ENCODE measurements at places on chromosomes 7 and 10.

GRCh38 chr7:859359-860030 lies 16.9 kb upstream of the GET4 start:
- DNase-seq, result no peak

DNA sequence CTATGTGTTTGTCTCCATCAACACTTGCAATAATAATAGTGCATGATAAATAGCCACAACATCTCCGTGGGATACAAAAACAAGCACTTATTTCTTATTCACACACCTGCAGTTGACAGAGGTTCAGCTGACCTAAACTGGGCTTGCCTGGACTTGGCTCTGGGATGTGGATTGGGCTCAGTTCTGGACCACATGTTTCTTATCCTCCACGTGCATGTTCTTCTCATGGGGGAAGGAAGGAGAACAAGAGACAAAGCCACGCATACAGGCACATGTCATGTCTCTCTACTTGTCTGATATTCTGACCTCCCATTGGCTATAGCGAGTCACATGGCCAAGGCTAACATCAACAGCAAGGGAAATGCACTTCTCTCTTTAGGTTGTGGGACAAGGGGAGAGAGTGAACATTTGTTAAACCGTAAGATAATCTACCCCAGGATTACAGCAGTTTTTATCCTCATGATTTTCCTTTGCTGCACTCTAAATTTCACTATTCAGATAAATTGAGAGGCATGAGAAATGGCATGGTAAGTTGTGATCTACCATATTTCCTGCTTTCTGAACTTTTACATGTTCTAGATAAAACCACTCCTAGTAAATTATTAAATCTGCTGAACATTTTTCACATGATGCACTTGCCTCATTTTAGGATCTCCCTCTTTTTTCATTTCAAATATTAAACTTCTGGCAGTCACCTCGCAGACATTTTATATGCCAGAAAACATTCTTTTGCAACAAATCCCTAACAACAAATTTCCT lies 33.7 kb downstream of the CFAP58 start:
- DNase-seq, result peak; percentile 16

DNA sequence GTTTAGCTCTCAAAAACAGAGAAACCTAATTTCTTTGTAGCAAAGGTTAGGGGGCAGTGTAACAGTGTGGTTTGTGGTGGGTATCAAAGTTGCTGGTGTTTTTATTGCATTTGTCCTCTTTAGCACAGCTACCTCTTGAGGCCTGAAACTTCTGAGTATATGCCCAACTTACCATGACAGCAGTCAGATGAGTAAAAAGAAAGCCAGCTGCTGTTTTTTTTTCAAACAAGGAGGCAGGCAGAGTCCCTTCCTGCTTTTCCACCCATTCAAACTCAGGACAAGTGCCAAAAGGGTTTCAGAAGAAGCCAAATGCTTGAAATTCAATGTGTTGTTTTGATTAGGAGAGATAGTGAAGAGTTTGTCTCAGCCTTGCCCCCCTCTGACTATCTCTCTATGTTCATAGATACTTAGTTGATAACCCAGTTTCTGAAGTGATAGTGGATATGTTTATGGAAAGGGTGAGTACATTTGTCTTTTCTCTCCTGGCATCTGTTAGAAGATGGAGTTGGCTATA lies 23.1 kb downstream of the GBF1 start:
- no peak for DNase-seq

GRCh38 chr10:42783181-42783549 lies 570 bp downstream of the BMS1 start:
- peak; percentile 22 for DNase-seq

DNA sequence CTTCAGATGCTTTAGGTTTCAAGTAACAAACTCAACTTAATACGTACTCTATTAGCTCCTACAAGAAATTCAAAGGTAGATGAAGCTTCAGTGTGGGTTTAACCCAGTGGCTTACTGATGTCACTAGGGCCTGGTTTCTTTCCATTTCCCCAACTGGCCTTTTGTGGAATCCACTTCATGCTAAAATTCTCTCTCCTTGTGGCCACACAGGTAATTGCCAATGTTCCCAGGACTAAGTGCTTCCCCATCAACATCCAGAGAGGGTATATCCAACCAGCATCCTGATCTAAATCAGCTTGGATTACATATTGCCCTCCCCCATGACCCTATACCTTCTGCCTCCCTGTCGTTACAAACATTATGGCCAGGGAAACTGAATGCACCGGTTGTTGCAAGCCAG lies 10.7 kb downstream of the FBXL13 start:
- no peak for DNase-seq

GRCh38 chr7:97871659-97872024 lies 566 bp downstream of the ASNS start:
- no peak for DNase-seq

DNA sequence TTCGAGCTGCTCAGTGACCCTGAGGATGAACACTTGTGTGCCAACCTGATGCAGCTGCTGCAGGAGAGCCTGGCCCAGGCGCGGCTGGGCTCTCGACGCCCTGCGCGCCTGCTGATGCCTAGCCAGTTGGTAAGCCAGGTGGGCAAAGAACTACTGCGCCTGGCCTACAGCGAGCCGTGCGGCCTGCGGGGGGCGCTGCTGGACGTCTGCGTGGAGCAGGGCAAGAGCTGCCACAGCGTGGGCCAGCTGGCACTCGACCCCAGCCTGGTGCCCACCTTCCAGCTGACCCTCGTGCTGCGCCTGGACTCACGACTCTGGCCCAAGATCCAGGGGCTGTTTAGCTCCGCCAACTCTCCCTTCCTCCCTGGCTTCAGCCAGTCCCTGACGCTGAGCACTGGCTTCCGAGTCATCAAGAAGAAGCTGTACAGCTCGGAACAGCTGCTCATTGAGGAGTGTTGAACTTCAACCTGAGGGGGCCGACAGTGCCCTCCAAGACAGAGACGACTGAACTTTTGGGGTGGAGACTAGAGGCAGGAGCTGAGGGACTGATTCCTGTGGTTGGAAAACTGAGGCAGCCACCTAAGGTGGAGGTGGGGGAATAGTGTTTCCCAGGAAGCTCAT lies 1.1 kb downstream of the DDIT4 start:
- DNase-seq, result peak; percentile 79

GRCh38 chr7:32206987-32207386 lies 136.8 kb upstream of the PDE1C start:
- DNase-seq, result no peak

DNA sequence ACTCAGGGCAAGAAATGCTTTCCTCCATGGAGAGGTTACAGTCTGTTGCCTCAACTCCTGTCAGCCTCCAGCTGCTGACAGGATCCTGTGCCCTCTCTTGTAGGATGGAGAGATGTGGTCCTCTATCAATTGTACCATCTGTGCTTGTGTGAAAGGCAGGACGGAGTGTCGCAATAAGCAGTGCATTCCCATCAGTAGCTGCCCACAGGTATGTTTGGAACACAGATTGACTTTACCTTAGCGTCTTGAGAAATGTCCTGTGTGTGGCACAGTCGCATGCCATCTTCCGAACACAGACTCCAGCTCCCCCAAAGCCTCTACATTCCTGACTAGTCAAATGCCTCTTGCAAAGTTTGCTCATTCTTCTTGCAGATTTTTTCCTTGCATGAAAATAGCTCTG lies 152.6 kb downstream of the BMPER start:
- no peak for DNase-seq

DNA sequence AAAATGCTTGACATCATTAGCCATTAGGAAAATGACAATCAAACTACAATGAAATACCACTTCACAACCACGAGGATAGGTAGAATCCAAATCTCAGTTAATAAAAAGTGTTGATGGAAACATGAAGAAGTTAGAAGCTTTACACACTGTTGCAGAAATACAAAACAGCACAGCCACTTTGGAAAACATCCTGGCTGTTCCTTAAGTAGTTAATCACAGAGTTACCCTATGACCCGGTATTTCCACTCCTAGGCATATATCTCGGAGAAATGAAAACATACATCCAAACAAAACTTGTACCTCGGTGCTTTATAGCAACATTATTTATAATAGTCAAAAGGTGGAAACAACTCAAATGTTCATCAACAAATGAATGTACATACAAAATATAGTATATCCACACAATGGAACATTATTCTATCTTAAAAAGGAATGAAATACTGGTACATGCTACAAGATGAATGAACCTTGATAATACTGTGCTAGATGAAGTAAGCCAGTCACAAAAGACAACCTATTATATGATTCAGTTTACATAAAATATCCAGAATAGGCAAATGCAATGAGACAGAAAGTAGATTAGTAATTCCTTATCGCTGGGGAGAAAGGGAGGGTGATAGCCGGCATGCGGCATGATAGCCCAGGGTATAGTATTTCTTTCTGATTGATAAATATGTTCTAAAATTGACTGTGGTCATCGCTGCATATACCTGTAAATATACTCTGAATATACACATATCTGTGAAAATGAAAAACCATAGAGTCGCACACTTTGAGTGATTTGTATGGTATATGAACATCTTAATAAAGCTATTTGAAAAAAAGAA lies 1.9 kb downstream of the VWDE start:
- DNase-seq, result no peak

GRCh38 chr7:148264933-148265557 lies 325.5 kb upstream of the C7orf33 start:
- DNase-seq, result peak; percentile 13

DNA sequence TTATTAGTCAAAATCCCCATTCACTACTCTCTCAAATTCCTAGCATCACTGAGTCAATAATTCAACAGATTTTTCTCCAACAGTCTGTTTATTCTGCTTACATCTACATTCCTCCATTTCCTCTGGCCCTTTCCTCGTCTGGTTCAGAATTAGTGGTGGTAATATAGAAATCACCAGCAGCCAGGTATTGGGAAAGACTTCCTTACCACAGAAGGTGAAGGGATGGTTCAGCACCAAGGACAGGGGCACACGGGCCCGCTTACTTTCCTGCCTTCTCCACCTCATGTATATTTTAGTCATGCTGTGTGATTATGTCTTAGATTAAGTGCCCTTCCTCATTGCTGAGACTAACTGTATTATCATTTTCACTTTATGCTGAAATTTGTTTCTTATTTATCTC lies 70.4 kb upstream of the APBB1IP start:
- DNase-seq, result peak; percentile 15

DNA sequence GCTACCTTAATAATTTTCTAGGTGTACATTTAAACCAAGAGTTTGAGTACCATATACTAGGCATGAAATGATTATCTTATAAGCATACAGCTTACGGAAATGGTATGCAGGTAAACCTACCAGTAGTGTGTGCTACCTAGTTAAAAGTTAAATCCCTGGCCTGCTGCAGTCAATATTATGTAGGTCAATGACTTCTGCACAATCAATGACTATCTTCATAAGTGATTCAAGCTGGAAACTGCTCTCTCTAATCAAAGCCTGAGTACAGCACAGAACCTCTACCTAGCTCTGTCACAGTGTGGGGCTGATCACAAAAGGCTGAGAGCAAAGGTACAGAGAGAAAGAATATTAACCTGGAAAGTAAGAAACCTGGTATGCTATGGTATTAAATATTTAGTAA lies 733.7 kb downstream of the PCDH15 start:
- DNase-seq, result no peak

DNA sequence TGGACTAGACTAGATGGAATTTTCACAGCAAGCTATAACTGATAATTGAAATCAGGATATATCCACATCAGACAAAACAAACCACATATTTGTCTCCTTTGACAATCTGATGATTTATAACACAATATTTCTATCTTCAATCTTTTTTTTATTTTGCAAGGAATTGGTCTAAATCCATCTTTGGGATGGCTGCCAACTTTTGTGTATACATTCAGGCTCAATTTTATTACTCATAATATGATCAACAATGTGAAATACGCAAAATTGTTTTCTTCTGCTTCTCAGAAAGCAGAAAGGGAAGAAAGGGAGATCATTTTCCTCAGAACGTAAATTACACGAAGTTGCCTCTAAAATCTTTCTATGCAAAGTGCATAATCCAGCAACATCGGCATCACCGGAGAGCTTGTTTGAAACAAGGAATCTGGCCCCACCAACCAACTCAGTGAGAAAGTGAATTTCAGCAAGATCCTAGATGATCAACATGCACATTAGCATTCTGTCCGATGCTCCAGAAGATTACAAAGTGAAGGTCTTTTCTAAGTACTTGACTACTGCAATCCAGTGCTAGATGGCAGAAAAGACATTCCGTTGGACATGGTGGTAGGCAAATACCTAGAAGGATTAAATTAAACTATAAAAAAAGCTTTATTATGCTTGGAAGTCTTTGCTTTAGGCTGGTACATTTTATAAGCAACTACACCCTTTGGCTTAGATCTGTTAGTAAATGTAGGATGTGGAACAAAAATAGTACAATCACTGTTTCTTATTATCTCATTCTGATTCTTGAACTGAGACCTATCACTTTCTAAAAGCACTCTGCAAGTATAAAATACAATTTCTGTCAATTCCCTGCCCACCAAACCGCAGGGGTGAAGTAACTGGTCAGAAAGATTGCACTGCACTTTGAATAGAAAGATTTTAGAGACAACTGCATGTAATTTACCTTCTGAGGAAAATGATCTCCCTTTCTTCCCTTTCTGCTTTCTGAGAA lies 126.4 kb upstream of the RSU1 start:
- DNase-seq, result no peak

GRCh38 chr7:1567049-1567771 lies 2.6 kb downstream of the PSMG3 start:
- DNase-seq, result no peak

GRCh38 chr10:119505588-119506315 lies 36.8 kb downstream of the RGS10 start:
- DNase-seq, result no peak

- DNase-seq, result no peak
Observed at GRCh38 chr7:151349507-151349853, 7.9 kb downstream of the NUB1 start.

- DNase-seq, result no peak
Observed at GRCh38 chr7:73567846-73568685, 10.3 kb downstream of the TBL2 start.

GRCh38 chr10:14686356-14686755 lies 88.3 kb downstream of the FAM107B start:
- no peak for DNase-seq

DNA sequence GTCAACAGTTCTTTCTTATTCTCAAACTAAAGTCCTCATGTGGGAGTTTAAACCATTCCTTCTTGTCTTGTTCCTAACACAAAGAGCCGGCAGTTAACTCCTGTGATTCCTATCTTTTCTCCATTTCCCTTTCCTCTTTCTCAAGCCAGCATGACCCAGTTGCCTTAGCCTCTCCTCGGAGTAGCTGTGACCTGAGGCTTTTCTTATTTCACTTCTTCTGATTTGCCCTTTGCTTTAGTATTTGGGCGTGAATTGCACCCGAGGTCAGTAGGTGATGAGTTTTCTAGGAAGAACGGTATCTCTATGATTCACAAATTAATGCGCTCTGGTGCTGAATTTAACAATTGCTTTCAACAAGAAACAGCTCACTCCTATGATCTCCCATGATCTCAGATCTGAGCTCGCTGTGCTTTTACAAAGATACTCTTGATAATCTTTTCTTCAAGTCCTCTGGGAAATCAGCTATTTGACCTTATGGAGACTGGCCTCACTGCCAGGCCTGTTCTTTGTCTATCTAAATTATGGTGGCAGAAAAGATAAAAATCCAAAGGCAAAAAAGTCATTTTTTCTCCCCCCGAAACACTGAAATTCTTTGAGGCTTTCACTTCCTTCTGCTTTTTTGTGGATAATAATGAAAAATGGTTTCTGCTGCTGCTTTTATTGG lies 184.6 kb downstream of the JCAD start:
- DNase-seq, result no peak

GRCh38 chr10:69491611-69492010 lies 40.3 kb downstream of the TSPAN15 start:
- no peak for DNase-seq
